ENCODE measurements at places on chromosomes 11 and 22. TPM values are rescaled to one million over a fixed set of nuclear protein-coding genes. Genes with fewer than 3 reads are reported as not detected.

The CARD10 gene
- total RNA-seq: 18.7 TPM

The BLID gene
- total RNA-seq: 2.0 TPM

The CRYAB gene
- 54.8 TPM for total RNA-seq

The ATL3 gene
- total RNA-seq: 38.0 TPM

The TRPM5 gene
- total RNA-seq: 1.1 TPM

The POLA2 gene
- total RNA-seq: 11.9 TPM

The OR4A5 gene
- total RNA-seq: not detected

The FGF19 gene
- total RNA-seq: 0.70 TPM

The NLRP6 gene
- total RNA-seq: 0.64 TPM

Measured in metanephros (tissue), 2 donors.